ENCODE measurements at places on chromosomes 16 and 17.
A peak's percentile ranks its signal among the peaks of the same experiment; 100 is the strongest.

DNA sequence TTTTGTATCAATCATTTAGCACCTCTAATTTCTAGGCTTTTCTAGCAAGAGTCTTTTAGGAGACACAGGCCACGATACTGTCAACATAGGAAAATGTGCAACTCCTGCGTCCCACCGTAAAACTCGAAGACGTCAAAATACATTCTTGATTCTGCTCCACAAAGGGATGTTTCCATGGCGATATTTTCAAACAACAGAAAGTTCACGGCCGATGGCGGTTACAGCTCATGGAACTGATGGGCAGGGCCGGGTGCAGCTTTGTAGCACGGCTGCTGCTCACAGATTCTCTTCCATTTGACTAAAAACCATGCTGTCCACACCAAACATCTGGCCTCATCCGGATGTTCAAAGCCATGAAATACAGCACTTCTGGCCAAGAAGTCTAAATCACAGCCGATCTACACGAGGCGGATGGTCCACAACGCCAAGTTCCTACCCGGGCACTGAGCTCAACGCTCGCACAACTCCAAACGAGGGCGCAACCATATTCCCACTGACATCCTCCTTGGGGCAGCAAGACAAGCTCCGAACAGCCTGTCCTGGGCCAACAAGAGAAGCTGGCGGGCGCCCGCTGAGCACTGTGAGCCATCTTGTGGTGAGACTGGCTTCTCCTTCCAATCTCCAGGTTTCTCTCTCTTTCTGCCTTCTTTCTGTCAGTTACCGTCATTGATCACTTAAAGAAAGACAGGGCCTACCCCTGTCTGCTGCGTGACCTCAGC lies 79.8 kb downstream of the ZNF778 start:
- no peak for DNase-seq

GRCh38 chr16:58393138-58393504 lies 850 bp downstream of the GINS3 start:
- DNase-seq = peak; percentile 20

- no peak for DNase-seq
Observed at GRCh38 chr17:37090941-37091340, 142.2 kb downstream of the AATF start.

GRCh38 chr17:31431852-31432658 lies 40.6 kb downstream of the RAB11FIP4 start:
- no peak for DNase-seq

GRCh38 chr16:53415504-53415903 lies 18.8 kb upstream of the RBL2 start:
- no peak for DNase-seq

- no peak for DNase-seq
Observed at GRCh38 chr17:10792151-10792550, 11.7 kb downstream of the TMEM238L start.

DNA sequence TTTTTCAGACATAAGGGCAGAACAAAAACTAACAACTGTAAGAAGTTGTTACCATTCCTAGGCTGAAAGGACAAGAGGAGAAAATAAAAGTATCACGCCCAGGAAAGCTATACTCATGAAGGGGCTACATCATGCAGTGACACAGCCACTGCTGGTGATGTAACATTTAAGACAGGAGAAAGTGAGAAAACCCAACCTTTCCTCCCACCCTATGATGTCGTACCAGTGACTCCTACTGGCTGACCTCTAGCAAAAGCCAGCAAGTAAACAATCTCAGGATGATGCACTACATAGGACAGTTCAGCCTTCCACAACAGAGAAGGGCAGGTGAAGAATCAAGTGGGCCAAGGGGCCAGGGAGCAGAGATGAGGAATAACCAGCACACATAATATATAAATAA lies 14.0 kb upstream of the OR1E2 start:
- no peak for DNase-seq

- no peak for DNase-seq
Observed at GRCh38 chr16:75062135-75062975, 54.2 kb downstream of the LDHD start.

GRCh38 chr16:7545251-7545650 lies 212.6 kb downstream of the RBFOX1 start:
- DNase-seq = no peak

GRCh38 chr16:82783933-82784572 lies 157.3 kb downstream of the CDH13 start:
- no peak for DNase-seq

- no peak for DNase-seq
Observed at GRCh38 chr17:73603971-73604370, 40.3 kb downstream of the SDK2 start.

Data from adipocyte (in vitro differentiated cells).